WTC11 (cell line): ENCODE measurements at places on chromosomes 1 and 21.
A peak's percentile ranks its signal among the peaks of the same experiment; 100 is the strongest.

GRCh38 chr21:38472412-38473108, 25.7 kb downstream of the ERG start:
- DNase-seq: peak; percentile 52

DNA sequence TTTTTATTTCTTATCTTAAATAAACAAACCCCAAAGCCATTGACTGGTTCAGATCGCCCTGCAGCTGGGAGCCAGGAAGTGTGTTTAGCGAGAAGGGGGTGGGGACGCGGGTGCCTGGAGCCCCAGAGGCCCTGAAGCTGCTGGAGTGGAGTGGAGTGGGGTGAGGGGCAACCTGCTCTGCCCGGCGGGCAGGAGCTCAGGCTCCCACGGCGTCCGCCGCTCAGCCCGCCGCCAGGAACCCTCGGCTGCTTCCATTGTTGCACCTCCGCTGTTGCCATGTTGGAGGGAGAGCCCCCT, 673 bp downstream of the PIK3C2B start:
- DNase-seq: no peak

- no peak for DNase-seq
These were observed 7.1 kb downstream of the SMPDL3B start for GRCh38 chr1:27941671-27942540.

- no peak for DNase-seq
These were observed 5.6 kb upstream of the AKR1A1 start for GRCh38 chr1:45545019-45545493.

GRCh38 chr1:237342730-237343129, 300.7 kb downstream of the RYR2 start:
- DNase-seq: no peak

- no peak for DNase-seq
These were observed 27.4 kb upstream of the CAMTA1 start for GRCh38 chr1:6757719-6758435.

DNA sequence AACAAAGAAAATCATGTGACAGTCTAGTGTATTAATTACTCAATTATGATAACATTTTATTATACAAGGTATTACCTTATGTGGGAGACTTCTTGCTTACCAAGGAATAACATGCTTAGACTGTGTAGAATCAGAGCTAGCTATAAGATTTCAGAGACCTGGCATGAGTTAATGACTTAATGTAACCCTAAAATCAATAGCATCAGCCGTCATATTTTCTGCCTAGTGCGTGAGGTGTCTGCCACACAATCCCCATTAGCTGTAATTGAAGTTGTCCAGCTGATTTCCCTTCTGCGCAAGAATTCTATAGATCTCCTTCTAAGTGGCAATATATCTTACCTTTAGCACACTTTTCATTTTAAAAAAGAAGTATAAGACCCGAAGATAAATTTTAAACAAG, 28.8 kb downstream of the CHODL start:
- DNase-seq: no peak

- no peak for DNase-seq
These were observed 41.7 kb upstream of the ECE1 start for GRCh38 chr1:21331752-21332478.

GRCh38 chr1:54498383-54499096, 49.5 kb upstream of the ACOT11 start:
- no peak for DNase-seq

DNA sequence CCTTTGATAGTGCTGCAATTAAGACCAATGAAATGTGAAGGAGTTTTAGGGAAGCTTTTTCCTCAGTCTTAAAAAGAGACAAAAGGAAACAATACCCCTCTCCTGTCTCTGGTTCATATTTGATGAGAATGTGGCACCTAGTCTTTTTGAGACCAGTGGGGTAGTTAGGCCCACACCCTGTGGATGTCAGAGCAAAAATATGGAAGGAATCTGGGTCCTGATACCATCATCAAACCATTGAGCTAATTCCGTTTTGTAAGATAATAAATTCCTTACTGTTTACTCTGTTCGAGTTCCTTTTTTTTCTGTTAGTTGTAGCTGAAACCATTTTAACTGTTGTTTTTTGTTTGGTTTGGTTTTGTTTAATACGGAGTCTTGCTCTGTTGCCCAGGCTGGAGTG, 33.3 kb downstream of the PTPRC start:
- DNase-seq: no peak

DNA sequence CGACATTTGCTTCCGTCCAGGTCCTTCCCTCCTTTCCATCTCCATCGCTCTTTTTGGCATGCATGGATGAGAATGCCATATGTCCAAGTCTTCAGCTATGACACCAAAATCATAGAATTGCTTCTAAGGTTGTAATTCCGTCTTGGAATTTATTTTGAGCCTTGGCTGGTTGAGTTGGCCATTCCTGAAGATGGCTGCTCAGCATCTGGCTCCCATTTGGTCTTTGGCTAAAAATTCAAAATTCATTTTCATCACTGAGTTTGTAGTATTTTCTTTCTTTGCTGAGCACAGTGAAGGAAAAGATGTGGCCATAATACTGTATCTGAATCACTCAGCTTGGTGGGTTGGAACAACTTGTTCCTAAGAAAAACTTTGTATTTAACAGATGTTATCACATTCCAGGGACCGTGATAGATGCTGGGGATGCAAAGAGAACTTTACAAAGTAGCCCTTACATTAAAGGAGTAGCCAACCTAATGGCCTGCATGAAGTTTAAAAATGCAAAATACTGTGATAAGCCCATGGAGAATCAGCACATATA, 15.6 kb downstream of the JUN start:
- no peak for DNase-seq

DNA sequence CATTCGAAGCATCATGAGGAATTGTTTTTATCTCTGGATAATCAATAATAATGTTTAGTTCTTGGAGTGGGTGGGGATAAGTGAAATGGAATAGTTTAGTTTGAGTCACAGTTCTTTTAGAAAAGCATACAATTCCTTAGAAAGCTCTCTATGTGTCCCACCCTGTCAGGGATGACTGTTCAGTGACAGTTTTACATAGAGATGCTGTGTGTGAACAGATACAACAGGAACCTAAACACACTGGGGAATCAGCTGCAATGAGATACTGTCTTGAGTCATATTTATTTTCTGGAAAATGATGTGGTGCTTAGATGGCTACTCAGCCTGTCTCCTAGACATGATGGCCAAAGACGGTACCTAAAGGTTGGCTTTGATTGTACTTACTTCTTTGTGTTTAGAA, 25.7 kb upstream of the CCDC190 start:
- DNase-seq: no peak

GRCh38 chr1:161914595-161914994, 109.1 kb downstream of the OLFML2B start:
- DNase-seq: no peak

DNA sequence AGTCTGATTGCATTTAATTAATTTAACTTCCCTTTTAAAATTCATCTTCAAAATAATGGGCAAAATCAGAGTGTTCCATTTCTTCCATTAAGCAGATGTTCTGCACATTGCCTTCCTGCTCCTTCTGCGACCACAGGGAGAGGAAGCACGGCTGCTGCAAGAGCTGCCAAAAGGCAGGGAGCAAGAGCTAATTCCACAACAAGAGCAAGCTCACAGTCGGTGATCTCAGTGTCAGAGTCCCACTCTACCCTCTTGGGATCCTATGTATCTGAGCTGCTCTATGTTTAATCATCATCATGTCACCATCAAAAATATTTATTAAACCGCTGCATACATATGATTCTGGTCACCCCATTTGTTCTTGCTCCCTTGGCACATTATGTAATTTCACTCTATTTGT, 255.3 kb upstream of the CAMK1G start:
- DNase-seq: no peak

DNA sequence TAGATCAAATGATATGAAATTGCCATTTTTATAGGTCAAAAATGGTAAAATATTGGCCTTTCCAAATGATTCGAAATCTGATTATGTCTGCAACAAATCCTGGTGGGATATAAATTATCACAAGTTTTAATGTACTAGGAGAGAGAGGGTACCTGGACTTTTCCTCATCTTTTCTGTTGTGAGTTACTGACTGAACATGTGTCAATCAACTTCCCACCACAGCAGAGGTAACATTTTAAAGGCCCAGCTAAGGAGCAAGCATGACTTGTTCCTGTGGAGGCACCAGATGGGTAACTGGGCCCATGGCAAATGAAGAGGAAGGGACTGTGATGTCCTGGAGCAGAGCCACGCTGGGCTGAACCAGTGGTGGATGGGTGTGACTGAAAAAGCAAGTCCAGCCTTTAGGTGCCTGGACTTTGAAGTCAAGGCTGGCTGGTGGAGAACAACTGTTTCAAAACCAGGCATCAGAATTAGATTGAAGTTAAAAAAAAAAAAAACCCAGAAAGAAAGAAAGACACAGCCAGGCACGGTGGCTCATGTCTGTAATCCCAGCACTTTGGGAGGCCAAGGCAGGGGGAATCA, 6.6 kb downstream of the MR1 start:
- no peak for DNase-seq

DNA sequence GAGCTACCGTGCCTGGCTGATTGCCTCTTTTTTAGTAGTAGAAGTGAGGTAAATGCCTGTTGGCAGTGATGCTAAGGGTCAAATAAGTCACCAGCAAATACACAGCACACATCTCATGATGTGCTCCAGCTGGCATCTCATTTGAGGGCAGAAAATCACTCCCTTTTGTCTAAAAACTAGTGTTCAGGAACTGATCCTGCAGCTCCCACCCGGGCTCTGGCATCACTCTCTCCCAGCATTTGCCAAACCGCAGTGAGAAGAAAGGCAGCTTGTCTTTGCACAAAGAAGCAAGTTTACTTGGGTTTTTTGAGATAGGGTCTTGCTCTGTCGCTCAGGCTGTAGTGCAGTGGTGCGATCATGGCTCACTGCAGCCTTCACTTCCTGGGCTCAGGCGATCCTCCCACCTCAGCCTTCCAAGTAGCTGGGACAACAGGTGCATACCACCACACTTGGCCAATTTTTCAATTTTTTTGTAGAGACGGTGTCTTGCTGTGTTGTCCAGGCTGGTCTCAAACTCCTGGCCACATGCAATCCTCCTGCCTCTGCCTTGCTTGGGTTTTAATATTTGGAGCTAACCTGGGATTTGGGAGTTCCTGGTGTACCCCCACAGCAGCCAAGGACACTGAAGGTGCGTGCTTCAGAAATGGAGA, 4.1 kb downstream of the RBP7 start:
- no peak for DNase-seq

DNA sequence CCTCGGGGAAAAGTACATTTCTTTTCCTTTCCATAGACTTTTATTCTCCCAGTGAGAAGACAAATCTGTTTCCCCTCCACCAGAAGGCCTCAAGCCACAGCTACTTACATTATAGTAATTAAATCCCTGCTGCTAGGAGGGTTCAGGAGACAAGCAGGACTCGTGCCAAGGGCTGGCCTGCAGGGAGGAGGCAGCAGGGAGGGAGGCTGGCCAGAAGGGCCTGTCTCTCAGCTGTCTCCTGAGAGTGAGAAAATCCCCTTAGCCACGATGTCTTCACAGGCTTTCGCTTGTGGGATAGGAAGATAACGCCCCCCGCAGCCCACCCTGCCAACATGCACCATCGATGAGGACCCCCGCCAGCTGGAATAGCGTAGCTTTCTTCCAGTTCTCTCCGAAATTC, 14.0 kb downstream of the KCNN3 start:
- DNase-seq: peak; percentile 49

GRCh38 chr1:226479474-226479873, 69.1 kb upstream of the STUM start:
- DNase-seq: no peak

- no peak for DNase-seq
These were observed 107.6 kb downstream of the PLXNA2 start for GRCh38 chr1:208136459-208137182.

DNA sequence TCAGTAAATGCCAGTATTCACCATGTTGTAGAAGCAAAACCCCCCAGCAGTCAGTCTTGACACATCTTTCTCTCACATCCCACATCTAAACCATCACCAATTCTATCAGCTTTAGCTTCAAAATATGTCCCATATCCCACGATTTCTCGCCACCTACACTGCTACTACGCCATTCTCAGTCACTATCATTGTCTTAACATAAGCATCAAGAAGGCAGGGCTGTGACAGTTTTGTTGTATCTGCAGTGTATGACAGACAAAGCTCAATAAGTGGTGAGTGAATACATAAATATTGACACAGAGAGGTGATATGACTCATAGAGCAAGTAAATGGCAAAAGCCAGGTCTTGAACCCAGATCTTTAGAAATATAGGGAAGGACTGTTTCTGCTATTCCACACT, 59.9 kb downstream of the JAK1 start:
- no peak for DNase-seq

GRCh38 chr1:218878369-218878768, 295.3 kb upstream of the LYPLAL1 start:
- DNase-seq: no peak

DNA sequence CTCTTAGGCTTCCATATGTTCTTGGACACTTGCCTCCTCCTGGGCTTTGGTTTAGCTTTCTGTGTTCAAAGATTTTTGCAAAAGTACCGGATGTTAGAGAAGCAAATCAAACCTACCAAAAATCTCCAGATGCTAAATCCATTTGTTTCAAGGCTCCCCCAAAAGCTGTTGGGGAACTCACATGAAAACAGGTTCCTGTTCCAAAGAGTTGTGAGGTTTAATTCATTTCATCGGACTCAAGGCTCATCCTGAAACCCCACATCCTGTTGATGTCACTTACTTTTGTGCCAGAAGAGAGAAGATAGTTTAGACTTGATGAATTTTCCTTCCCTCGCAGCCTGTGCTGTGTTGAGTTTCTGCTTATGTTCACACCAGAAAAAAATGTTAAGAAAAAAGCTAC, 41.7 kb upstream of the RXRG start:
- no peak for DNase-seq
